IMR-90 (cell line): ENCODE measurements at places on chromosomes 16 and 17. TPM values are rescaled to one million over a fixed set of nuclear protein-coding genes. Genes with fewer than 3 reads are reported as not detected.
A peak's percentile ranks its signal among the peaks of the same experiment; 100 is the strongest.

DNA sequence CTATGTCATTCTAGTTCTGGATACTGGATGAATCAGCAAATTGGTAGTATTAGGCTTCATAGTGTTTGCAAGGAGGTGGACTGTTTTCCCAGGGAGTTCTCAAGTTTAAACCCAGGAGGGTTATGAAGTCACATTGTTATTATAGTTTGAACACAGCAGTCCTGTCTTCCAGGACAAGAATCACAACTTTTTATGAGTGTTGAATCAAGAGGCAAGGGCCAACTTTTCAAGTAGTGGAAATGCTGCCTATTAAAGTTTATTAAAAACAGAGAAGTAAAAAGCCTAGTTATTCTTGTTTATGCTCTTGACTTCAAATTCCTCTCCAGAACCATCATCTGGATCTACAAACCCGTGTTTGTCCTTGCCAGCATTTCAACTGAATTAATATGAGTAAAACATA, 86.3 kb upstream of the GOT2 start:
- DNase-seq: no peak

SLC12A3 gene
- not detected in 2 replicates for total RNA-seq

- peak; percentile 23 for DNase-seq
Observed at GRCh38 chr17:75976175-75976848, 2.7 kb downstream of the ACOX1 start.

- DNase-seq: peak; percentile 37
Observed at GRCh38 chr16:11852092-11852809, 909 bp upstream of the RSL1D1 start.

- DNase-seq: peak; percentile 61
Observed at GRCh38 chr17:71760062-71760720, 360.6 kb upstream of the SOX9 start.

DLX3 gene
- total RNA-seq: not detected in 2 replicates

RASL10B gene
- total RNA-seq: 3.6 and 4.7 TPM in 2 replicates

GRCh38 chr16:951660-952301, 19.0 kb downstream of the LMF1 start:
- peak; percentile 70 for DNase-seq

- no peak for DNase-seq
Observed at GRCh38 chr16:83925957-83926725, 26.9 kb upstream of the OSGIN1 start.

GRCh38 chr17:80845069-80845862, 146.4 kb upstream of the CHMP6 start:
- no peak for DNase-seq

- no peak for DNase-seq
Observed at GRCh38 chr17:40352237-40352778, 12.2 kb downstream of the GJD3 start.

GRCh38 chr16:54438469-54438868, 151.9 kb upstream of the IRX3 start:
- no peak for DNase-seq

DNA sequence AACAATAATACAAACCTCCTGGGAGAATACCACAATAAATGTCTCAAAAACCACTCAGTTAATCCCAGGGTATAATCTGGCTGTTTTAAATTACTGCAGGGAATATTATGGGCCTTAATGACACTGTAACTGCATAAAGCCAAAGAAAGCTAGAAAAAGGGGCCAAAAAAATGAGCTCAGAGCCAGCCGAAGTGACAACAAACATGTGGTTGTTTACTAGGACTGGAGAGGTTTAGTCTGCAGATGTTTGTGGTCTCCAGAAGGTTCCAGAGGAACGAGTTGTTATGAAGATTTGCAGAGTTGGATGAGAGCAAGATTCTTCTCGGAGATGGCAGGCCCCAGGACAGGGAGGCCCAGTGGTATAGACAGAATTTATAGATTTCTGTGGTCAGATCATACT, 97.1 kb upstream of the AKTIP start:
- DNase-seq: peak; percentile 20

DNA sequence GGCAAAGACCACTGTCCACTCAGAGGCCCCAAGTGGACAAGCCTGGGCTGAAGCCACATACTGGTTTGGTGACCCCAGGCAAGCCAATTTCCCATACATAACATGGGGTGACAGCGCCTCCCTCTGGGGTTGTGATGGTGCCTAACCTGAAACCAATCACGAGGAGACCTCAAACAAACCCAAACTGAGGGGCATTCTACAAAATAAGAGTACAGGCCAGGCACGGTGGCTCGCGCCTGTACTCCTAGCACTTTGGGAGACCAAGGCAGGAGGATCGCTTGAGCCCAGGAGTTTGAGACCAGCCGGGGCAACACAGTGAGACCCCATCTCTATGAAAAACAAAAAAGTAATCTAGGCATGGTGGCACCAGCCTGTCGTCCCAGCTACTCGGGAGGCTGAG, 3.6 kb downstream of the P2RX5 start:
- no peak for DNase-seq

DNA sequence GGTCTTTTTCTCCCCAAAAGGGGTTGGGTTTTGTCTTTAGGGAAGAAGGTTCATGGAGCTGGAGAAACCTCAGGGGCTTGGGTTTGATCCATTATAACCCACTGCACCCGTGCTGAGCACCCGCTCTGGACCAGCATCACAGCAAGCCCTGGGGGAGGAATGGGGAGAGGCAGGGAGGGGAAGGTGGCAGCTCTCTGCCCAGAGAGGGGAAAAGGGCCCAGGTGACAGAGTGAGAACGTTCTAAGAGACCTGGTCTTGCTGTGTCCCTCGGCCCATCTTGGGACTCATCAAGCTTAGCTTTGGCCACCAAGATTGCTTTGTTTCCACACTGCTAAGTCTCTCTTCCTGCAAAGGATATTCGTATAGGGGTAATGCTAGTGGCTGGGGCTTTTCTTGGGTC, 38.2 kb upstream of the TAC4 start:
- DNase-seq: no peak

SMIM5 gene
- not detected in 2 replicates for total RNA-seq

- DNase-seq: no peak
Observed at GRCh38 chr16:83930730-83931500, 22.1 kb upstream of the OSGIN1 start.

DNA sequence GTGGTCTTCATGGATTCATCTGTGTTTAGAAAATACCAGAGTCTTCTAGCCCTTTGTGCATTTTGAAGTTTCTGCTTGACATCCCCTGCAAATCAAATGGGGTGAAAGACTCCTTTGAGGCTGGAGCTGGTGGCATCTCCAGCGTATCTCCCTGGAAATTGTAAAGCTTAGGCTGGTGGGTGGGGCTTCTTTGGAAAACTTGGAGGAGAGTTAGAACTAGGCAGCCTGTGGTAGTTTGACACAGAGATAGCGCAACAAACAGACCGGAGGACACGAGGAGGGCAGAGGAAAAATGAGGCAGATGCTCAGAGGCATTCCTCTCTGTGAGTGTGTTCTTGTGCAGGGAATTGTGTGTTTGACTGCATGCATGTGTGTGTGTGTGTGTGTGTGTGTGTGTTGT, 116.3 kb downstream of the IRX5 start:
- DNase-seq: no peak

GRCh38 chr16:15055141-15056053, 477 bp downstream of the NTAN1 start:
- DNase-seq: peak; percentile 23
